ENCODE measurements at places on chromosomes 6 and 20.

DNA sequence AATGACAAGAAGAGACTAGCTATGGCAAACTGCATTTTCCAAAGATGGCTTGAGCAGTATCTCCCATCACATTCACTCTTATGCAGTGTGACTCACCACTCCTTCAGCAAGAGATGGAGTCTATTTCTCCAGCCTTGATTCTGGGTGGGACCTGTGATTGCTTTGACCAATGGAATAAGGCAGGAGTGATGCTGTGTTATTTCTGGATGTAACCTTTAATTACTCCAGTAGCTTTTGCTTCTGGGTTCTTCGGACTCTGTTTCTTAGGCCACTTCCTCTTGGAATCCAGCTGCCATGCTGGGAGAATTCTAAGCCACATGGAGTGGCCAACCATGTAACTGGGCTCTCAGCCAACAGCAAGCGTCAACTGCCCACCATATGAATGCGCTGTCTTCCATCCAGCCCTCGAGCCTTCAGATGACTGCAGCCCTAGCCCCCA is 50.7 kb downstream of the TGM2 start:
- DNase-seq: no peak

- DNase-seq: no peak
Observed at GRCh38 chr6:44715188-44715587, 327.7 kb downstream of the CDC5L start.

- no peak for DNase-seq
Observed at GRCh38 chr6:148311966-148312669, 30.5 kb upstream of the SASH1 start.

- no peak for DNase-seq
Observed at GRCh38 chr6:41937861-41938574, 3.6 kb downstream of the CCND3 start.

DNA sequence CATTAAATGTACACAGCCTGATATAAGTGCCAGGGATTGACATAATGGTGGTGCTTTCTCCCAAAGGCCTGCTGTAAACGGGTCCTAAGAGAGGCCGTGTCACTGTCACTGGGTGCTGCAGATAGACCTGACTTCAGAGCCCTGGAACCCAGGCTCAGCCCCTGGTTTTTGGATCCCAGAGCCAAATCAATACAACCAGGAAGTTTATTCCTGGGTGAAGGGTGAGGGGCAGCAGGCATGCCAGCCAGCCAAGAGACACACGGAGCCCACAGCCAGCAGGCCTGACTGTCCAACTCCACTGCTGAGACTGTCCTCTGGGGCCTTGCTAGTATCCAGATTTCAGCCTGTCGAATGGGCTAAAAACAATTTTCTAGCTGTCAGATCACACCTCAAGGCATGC is 12.8 kb upstream of the ARMC12 start:
- DNase-seq: no peak

- no peak for DNase-seq
Observed at GRCh38 chr6:34151321-34152041, 5.6 kb upstream of the GRM4 start.

GRCh38 chr20:5180421-5180820 is 53.6 kb downstream of the CDS2 start:
- no peak for DNase-seq

DNA sequence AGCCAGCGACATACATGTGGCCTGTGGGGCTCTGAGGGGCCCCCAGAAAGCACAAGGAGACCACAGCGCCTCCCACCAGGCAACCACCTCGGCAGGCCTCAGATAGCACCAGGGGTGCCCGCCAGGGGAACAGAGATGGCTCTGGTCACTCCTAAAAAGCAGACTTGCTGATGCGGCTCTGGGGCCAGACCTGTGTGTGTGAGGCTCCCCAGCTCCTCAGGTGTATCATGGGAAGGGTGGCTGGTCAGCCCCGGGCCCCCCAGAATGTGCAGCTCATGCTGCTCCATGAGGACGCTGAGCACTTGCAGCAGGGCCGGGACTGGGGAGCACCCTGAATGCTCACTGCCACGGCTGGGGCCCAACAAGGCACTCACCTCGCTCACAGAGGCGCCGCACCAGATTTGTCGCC is 60.2 kb downstream of the PYGB start:
- no peak for DNase-seq

DNA sequence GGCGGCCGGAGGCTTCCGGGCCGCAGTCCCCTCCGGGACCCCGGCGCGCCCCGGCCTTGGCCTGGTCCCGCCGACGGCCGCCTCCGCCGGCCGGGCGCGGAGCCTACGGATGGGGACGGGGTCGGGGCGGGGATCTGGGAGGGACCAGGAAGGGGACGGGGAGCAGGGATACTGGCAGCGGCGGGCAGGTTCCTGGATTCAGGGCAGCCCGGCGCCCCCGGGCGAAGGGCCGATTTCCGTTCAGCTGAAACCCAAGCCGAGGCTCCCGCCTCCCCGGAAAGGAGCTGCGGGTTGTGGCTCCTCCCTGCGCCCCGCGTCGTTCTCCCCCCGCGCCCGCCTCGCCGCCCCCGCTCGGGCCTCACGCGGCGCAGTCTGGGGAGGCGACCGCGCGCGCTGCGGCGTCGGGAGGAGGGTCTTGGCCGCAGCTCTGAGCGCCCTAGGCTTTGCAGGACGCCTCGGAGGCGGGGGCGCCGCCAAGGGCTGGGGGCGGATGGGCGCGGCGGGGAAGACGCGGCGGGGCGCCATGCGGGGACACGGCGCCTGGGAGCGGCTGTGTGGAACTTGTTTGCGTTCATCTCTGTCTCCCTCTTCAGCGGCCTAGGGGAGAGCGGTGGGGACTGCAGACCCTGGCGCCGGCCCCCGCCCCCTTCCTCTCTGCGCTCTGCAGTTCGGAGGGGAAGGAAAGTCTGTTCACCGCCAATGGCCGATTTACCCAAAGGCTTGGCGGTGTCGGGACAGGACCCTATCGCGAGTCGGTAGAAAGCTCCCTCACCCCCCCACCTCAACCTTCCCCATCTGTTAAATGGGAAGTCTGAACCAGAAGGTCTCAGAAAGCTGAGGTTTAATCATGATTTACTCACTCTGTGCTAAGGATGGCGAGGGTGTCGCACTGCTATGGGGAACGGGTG is 22.7 kb upstream of the TMEM181 start:
- no peak for DNase-seq

GRCh38 chr6:101689695-101690094 is 296.2 kb downstream of the GRIK2 start:
- no peak for DNase-seq

DNA sequence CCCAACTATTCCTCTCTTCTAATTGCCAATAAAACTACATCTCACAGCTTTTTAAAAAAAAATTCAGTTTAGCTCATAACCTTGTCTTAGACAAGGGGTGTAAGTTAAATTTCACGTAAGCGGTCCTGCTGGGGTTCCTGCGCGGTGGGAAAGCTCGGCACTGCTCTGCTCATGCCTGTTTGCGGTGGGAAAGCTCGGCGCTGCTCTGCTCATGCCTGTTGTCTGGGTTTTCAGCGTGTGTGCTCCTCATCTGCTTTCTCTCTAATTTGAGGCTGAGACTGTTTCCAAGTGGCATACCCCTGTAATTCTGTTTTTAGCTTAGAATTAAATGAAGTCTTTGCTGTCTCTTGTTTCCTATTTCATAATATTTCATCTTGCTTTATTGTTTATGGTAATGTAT is 18.6 kb downstream of the ARID1B start:
- no peak for DNase-seq

DNA sequence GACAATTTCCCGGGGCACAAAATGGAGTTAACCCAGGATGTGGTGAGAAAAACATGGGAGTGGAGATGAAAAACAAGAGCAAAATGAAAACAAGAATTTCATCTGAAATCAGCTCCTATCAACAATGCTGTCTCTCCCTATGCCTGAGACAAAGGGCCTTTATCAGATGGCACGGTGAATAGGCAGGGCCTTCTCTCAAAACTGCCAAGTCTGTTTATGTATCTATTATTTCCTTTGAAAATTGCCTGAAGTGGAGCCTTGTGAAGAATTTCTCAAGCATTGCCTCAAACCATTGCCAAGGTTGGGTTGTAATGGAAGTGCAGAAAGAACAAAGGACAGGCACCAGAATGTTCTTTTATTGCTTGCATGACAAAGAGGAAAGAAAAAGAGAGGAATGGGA is 74.7 kb downstream of the BTBD3 start:
- DNase-seq: no peak

- no peak for DNase-seq
Observed at GRCh38 chr6:1164600-1164999, 147.3 kb upstream of the FOXQ1 start.

- DNase-seq: no peak
Observed at GRCh38 chr6:38134704-38135088, 315.2 kb downstream of the ZFAND3 start.

GRCh38 chr20:47455133-47456040 is 46.3 kb upstream of the NCOA3 start:
- no peak for DNase-seq
